Right ventricle myocardium inferior (tissue), 1 donor: ENCODE measurements at places on chromosomes 11 and 22. TPM values are rescaled to one million over a fixed set of nuclear protein-coding genes. Genes with fewer than 3 reads are reported as not detected.

The ACR gene
- 0.27 TPM for total RNA-seq

The IRAG1 gene
- total RNA-seq = 5.9 TPM

The HSPB2 gene
- 43.7 TPM for total RNA-seq

The PIH1D2 gene
- total RNA-seq = 1.2 TPM

The UPB1 gene
- total RNA-seq = 1.3 TPM

The CNGA4 gene
- not detected for total RNA-seq

The ZC3H12C gene
- 18.0 TPM for total RNA-seq

The MPPED2 gene
- 9.7 TPM for total RNA-seq

The RAG2 gene
- not detected for total RNA-seq

The OR51A4 gene
- not detected for total RNA-seq

The MRGPRE gene
- not detected for total RNA-seq

The TRIM66 gene
- total RNA-seq = 3.5 TPM

The SDHD gene
- 281 TPM for total RNA-seq

The OR4A15 gene
- total RNA-seq = not detected

- no peak for DNase-seq
Observed at GRCh38 chr11:113363406-113363805, 24.2 kb upstream of the ANKK1 start.

DNA sequence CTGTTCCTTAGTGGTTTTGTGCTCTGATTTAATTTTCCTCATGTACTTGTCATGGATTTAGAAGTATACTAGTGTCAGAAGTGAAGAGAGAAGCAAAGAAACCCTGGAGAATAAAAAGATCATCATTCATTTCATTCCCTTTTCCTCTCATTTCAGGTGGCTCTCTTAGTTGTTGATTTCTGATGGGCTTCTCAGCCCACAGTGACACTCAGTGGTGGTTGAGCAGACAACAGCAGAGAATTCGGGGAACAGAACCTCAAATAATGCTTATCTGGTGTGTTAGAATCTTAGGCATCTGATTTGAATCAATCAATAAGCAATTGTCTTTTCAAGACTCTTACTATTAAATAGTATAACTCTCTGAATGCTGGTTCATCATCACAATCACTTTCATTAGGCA lies 1289.4 kb downstream of the FAM181B start:
- no peak for DNase-seq

DNA sequence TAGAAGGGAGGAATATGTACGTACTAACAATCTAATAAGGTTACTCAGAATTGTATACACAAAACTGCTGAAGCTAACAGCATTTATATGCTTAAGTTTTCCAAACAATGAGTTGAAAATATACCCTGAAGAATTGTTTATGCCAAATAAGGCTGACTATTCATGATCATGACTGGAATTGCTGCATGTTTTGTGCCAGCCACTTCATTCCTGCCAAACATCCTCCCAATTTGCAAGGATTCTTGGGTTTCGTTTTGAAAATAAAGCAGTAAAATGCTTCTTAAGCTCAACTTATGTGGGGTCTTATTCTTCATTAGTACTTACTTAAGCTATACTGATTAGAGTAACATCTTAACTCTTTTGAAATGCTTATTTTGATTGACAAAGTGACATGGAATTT lies 149.0 kb downstream of the SPON1 start:
- DNase-seq = no peak

GRCh38 chr22:25641650-25642049 lies 77.2 kb downstream of the GRK3 start:
- no peak for DNase-seq

- peak; percentile 32 for DNase-seq
Observed at GRCh38 chr22:46377525-46378425, 42.3 kb downstream of the TRMU start.

DNA sequence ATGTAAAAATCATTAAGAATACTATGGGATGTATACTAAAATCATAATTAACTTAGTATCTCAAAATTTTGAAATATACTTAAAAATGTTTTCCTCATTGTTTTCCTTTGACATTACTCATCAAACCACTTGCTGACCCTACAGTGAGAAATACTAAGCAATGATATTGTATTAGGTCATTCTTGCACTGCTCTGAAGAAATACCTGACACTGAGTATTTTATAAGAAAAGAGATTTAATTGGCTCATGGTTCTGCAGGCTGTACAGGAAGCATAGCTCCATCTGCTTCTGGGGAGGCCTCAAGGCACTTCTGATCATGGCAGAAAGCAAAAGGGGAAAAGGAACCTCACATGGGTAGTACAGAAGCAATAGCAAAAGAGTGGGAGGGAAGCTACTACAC lies 950.9 kb upstream of the CHORDC1 start:
- DNase-seq = no peak

- DNase-seq = peak; percentile 95
Observed at GRCh38 chr11:62791501-62792201, at the start of gene TMEM223. TSS of gene TMEM223 (minus strand) at chr11:62792006. CDS start at chr11:62791994, 12 bp downstream.

GRCh38 chr11:3201112-3201581 lies 17.5 kb downstream of the MRGPRG start:
- DNase-seq = no peak

DNA sequence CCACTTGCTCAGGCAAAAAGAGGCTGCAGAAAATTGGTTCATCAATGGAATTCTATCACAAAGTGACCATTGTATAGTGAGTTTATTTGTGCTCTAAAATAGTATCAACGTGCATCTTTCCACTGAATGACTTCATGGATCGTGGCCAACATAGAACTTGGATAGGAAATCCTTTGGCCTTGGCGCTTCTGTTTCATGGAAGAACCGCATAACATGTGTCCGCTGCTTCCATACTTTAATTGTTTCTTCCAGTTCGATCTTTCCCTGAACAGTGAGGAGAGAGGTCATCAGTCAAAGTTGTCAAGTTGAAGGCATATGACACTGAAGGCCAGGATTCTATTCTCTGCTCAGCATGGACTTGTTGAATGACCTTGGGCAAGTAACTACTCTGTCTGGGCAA lies 4.5 kb downstream of the NDUFA6 start:
- no peak for DNase-seq

GRCh38 chr22:30005213-30005857 lies 74.9 kb upstream of the HORMAD2 start:
- DNase-seq = no peak

GRCh38 chr11:94305146-94305545 lies 766 bp downstream of the IZUMO1R start:
- DNase-seq = no peak

DNA sequence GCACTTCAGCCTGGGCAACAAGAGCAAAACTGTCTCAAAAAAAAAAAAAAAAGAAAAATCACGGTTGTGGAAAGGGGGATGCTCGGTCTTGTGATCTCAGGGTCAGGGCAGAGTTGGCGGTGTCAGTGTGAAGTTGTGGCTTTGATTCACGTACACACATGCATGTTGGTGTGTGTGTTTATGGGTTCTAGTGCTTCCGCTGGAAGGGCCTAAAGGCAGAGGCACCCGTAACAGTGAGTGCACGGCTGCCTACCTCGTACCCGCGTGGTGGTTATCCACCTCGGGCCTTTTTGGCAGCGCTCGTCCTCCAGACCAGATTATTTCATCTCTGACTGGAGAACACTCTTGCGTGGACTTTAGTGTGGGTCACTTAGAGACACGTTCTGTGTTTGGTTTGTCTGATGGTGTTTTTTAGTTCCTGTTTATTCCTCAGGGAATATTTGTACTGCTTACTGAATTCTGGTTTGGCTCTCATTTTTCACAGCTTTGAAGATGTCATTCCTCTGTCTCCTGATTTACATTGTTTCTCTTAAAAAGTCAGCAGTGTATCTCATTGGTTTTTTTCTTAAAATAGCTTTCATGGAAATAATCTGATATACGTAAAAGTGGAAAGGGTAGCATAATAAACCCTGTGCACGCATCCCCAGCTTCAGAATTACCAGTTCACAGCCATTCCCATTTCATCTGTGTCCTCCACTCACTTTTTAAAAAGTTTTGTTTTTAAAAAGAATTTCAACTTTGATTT lies 15.6 kb downstream of the ZBED4 start:
- DNase-seq = no peak

DNA sequence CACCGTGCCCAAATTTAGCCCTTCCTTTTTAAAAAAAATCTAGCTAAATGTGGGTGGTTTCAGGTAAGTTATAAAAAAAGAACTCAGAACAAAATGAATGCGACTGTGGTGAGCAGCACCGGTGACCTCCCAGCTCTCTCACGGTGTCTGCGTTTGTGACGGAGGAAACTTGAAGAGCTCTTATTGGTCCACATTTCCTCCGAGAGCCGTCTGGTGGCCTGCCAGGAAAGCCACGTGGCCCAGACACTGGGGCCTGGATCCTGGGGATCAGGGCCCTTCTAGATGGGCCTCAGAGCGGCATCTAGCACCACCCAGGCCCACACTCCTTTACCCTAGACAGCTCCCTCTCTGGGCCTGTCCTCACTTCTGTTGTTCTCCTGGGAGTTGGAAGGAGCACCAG lies 39.5 kb downstream of the B3GAT1 start:
- no peak for DNase-seq

DNA sequence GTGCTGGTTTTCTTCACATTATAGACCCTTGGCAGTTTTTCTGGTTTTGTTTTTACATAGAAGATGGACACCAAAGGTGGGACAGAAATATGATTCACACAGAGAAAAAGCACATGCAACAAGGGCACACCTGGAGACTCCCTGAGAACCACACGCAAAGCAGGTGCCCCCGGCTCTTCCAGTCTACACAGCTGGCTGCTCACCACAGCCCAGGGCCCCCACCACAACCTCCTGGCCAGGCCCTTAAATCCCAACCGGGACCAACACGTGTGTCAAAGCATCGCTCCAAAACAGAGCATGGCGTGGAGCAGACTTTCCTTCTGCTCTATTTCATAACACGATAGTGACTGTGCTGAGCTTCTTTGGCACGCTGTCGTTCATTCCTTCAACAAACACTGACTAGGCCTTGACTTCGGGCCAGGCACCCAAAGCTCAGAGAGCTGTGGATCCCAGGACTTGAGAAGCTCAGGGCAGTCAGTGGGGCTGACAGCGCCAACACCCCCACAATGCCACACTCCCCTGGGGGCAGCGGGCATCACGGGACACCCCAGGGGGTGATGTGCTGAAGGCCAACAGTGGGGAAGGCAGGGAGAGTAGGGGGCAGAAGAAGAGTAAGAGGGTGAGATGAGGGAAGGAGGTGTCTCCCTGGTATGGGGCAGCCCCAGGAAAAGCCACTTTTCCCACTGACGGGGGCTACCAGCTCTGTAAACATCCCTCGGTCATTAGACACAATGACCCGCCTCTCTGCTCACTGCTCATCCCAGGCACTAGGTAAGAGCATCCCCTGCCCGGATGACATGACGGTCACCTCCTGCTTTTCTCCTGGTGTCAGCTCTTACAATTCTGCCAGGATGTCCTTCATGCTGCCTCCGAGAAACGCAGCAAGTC lies 26.0 kb downstream of the CELSR1 start:
- no peak for DNase-seq

DNA sequence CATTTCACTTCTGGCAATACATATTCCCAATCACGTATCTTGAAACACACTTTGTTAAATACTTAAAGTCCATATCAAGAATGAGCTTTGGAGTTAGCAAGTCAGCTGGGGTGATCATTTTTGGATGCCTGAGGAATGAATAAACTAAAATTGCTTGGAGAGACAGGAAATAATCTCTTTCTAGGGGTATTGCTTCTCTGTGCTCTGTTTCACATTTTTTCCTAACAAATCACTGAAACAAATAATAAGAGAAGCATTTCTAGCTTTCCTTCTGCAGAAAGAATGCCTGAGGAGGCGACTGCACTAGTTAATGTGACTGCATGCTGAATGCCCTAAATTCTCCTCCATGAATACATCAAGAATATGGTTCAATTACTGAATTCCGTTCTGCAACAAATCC lies 541.4 kb upstream of the CCDC90B start:
- DNase-seq = no peak

DNA sequence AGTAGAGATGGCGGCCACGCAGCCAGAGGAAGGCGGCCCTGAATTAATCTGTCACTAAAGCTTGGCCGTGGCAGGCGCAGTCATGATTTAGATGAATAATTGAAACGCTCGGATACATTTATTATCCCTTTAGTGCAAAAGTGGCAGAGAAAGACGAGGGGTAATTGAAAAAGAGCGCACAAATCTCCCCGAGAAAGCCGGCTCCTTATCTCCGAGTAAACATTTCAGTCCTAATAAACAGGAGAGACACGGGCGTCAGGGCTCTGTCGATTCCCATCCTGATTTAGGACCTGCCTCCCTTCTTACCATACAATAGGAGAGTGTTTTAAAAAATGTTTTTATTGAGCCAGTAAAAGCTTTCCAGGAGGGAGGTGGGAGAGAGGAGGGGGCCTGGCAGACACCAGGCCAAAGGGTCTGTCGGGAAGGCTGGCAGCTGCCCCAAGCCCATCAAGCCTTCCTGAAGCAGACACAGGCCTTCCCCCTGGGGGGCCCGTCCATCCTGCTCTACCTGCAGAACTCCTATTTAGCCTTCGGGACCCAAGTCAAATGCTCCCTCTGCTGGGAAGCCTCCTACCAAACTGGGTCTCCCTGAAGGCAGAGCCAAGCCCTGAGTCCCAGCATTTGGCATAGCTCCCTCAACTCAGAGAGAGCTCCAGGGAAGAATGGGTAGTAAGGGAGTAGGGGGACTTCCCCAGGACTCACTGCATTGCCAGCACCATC lies 22.8 kb downstream of the OTUB1 start:
- DNase-seq = no peak

- no peak for DNase-seq
Observed at GRCh38 chr11:23181022-23181807, 320.9 kb upstream of the CCDC179 start.

- DNase-seq = no peak
Observed at GRCh38 chr11:103731670-103732069, 304.8 kb upstream of the DDI1 start.

GRCh38 chr11:71340086-71340606 lies 87.8 kb upstream of the SHANK2 start:
- DNase-seq = no peak

GRCh38 chr11:130085671-130086290 lies 16.1 kb downstream of the APLP2 start:
- DNase-seq = no peak

- DNase-seq = peak; percentile 77
Observed at GRCh38 chr22:45511847-45512261, 9.2 kb downstream of the FBLN1 start.

DNA sequence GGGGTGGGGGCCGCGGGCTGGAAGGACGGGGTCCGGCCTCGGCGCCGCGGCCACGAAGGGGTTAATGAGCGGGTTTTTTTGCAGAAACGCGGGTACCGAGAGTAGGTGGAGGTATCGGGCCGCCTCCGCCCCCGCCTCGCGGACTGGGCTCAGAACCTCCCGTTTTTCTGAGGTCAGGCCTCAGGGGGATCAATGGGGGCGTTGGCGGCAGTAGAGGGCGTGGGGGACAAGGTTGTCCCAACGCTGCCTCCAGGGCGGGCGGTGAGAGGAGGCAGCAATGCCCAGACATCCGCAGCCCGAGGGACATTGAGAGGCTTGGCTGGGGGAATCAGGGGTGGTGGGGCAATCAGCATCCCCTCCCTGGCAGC lies 34.8 kb upstream of the PRODH start:
- no peak for DNase-seq

- no peak for DNase-seq
Observed at GRCh38 chr22:30953206-30953605, 15.4 kb downstream of the MORC2 start.
